ENCODE measurements at places on chromosomes 7 and 10. TPM values are rescaled to one million over a fixed set of nuclear protein-coding genes. Genes with fewer than 3 reads are reported as not detected.
A peak's percentile ranks its signal among the peaks of the same experiment; 100 is the strongest.

NUTM2A gene
- total RNA-seq: 2.4 TPM

BEND7 gene
- total RNA-seq: 0.79 TPM

GPC2 gene
- total RNA-seq: 2.8 TPM

PON3 gene
- 0.49 TPM for total RNA-seq

NPSR1 gene
- not detected for total RNA-seq

CPEB3 gene
- total RNA-seq: 0.86 TPM

SPDYE2B gene
- not detected for total RNA-seq

C10orf67 gene
- 0.05 TPM for total RNA-seq

MICALL2 gene
- 5.5 TPM for total RNA-seq

DNA sequence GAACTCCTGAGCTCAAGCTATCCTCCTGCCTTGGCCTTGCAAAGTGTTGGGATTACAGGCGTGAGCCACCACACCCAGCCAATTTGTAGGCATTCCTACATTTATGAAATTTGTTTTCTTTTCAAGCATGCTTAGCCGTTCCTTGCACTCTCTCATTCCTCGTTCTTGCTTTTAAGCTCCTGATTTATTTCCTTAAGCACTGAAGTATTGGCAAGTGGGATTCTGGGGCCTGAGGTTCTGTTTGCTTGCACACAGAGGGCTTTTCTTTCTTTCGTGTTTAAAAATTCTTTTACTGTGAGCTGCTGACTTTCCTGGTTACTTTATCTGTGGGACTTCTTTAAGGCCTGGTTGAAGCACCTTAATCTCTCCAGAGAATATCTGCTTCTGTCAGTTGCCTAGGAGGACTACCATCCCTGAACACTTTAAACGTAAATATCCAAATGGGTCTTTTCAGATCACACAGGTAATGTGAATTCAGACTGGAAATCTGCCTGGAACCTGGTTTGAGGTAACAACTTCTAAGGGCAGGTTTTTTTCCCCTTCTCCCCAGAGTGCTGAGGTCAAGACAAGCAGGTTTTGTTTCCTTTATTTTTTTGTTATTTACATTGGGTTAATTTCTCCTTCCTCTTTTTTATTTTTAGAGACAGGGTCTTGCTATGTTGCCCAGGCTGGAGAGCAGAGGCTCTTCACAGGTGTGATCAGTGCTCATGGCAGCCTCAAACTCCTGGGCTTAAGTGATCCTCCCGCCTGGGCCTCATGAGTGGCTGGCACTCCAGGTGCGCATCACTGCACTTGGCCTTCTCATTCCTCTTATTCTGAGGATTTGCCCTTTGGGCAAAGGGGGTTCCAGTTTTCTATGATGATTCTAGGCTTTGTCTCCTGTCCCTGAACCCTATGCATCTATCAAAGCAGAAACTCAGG lies 102.9 kb downstream of the PFKFB3 start:
- DNase-seq: no peak

DNA sequence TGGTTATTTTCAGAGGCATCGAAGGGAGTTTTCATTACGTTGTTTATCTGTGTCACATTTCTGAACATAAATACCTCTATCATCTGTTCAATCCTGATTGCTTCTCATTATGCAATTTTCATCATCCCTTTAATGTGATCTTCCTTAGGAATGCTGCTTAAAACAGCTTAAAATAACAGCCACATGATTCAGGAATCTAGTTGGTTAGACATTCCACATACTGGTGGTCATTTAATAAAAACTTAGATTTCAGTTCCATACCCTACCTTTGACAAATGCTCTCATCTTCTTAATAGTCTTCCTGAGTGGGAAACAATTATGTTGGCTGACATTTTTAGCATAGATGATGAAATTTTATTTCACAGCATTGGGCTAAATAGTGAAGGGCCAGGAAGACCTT lies 191.3 kb upstream of the CDCA7L start:
- peak; percentile 5 for DNase-seq

DNA sequence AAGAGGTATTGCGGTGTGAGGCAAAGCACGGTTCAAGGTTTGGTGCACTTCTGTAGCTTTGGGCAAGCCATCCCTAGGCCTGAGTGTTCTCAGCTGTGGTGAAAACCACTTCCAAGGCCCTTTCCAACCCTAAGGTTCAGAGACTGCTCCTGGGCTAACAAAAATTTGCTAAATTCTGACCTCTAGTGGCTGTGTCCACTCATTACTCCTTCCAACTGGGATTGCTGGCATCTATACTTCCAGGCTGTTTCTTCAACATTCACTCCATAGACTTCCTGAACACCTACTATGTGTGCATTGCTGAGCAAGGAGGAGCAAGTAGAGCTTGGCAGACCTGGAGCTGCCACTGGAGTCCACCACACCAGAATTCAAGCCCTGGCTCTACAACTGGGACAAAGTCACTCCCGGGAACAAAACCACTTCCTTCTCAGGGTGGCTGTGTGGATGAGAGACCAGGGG lies 29.3 kb upstream of the SH3PXD2A start:
- peak; percentile 64 for DNase-seq

GRCh38 chr10:43237128-43237527 lies 29.7 kb downstream of the RASGEF1A start:
- DNase-seq: no peak

DNA sequence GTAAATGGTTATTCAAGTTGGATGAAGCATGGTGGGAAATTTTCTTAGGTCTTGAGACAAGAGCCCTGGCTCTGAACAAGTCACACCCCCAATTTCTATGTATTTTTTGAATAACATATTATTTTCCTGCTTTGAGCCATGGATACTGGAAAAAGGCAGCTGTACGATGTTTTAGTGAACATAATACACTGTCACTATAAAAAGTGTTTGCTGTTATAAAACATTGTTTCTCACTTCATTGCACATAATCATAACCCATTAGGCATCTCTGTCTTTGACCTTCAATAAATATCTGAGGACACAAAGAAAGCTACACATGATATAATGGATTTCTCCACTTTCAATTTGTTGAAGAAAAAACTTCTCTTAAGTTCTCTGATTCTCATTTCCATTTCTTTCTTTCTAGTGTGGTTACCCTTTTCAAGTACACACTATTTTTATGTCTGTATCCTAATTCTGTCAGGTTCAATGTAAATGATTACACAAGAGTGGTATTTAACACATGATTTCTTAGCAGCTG lies 283.9 kb upstream of the SP8 start:
- DNase-seq: no peak

GRCh38 chr7:69941077-69941651 lies 342.9 kb downstream of the AUTS2 start:
- peak; percentile 7 for DNase-seq

DNA sequence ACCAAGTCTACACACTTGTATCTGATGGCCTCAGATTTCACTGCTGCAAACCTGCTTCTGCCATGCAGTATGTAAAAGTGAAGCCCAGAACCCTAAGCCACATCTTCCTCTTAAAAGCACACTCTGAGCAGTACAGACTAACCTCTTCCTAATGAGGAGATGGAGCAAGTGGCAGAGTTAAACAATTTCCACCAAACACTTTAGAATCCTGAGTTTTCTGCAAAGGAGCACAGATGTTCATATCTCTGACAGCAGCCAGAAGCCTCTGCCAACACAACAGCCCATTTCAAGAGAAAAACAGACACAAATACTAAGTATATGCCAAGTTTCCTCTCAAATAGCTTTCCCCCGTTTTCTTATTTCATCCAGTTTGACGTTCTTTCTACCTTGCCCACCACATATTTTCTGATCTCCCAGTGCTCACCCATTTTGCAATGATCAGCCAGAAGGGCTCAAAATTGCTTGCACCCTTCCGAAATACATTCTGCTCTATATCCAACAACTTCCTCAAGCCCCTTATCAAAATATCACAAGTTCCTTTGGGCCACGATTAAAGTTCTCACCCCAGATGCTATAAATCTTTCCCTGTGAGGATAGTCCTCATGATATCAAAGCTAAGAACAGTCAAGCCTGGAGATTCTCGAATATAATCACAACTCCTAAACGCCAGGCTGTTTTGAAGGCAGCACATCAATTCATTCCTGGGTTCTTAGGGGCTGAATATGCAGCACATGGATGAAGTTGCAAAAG lies 27.5 kb downstream of the ELMO1 start:
- DNase-seq: no peak

DNA sequence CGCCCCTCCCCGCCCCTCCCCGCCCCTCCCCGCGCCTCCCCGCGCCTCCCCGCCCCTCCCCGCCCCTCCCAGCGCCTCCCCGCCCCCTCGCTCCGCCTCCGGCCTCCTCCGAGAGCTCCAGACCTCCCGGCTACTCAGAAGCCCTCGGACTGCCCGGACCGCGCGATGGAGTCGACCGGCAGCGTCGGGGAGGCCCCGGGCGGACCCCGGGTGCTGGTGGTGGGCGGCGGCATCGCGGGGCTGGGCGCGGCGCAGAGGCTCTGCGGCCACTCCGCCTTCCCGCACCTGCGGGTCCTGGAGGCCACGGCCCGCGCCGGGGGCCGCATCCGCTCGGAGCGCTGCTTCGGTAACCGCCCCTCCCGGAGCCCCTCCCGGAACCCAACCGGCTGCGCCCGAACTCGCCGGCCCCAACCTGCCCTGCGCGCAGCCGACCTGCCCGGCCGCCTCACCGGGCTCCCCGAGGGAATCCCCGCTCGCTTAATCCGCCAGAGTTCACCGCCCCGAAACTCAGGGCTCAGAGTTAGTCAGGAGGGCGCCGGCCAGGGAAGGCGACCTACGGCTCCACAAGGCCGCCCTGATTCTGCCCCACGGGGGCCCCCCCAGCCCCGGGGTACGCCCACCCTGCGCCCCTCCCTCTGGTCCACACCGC lies at the start of gene PAOX:
Gene PAOX (plus strand): TSS at position 111 of the 649 bp plus-strand sequence. CDS start 55 bp downstream, at position 166.
- DNase-seq: peak; percentile 42

DNA sequence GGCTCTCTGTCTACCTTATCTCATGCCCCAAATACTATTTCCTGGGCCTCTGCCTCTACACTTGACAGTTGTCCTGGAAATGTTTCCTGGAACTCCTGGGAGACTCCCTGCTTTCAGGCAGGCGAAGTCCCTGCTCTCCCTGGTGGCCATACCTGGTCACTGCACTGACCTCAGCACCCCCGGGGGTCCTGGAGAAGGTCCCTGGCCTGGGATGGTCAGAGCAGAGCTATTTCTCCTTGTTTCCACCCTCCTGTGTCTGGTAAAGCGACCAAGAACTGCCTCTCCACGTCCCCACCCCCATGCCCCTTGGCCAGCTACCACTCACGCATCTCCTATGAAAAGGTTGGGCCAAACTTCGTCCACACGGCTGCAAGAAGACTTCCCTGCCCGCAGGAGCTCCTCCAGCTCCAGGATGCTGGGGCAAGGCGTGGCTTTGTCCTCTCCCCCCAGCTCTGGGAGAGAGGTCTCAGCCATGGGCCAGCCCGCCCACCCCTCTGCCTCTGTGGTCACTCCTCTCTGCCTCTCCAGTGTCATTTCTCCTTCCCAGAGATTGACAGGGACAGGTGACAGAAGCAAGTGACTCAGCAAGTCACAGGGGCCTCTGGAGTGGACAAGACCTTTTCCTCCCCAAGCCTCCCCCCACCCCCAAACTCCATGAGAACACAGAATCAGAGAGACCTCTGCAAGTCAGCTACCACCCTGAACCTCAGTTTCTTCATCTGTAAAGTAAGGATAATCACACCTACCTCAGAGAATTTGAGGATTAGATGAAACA lies 2.6 kb upstream of the SAMD8 start:
- peak; percentile 18 for DNase-seq

DNA sequence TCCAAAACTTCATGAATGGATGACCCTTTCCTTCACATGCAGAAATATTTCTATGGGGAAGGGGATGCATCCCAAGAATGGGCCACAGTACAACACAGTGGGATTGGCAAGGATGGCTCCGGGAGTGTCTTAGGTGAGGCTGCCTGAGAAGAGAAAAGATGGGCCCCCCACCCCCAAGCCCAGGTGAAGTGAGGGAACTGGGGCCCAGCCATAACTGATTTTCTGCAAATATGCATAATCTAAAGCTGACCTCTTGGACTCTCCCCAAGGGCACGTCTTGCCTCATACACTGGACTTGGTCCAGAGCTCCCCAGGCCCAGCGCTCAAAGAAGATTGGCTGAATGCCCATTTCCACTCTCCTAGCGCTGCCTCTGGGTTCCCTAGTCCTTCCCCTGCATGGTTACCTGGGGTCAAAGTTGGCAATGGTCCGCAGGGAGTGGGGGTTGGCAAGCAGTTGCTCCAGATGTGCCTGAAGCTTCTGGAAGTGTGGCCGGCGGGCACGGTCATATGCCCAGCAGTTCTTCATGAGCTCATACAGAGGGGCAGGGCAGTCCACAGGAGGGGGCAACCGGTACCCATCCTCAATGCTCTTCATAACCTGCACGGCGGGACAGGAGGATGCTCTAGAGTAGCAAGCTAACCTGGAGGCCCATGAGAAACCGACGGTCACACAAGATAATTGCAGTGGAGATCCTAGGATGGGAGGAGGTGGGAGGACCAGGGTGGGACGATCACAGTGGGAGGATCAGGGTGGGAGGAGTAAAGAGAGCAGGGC lies 12.3 kb downstream of the ZYX start:
- DNase-seq: no peak

DNA sequence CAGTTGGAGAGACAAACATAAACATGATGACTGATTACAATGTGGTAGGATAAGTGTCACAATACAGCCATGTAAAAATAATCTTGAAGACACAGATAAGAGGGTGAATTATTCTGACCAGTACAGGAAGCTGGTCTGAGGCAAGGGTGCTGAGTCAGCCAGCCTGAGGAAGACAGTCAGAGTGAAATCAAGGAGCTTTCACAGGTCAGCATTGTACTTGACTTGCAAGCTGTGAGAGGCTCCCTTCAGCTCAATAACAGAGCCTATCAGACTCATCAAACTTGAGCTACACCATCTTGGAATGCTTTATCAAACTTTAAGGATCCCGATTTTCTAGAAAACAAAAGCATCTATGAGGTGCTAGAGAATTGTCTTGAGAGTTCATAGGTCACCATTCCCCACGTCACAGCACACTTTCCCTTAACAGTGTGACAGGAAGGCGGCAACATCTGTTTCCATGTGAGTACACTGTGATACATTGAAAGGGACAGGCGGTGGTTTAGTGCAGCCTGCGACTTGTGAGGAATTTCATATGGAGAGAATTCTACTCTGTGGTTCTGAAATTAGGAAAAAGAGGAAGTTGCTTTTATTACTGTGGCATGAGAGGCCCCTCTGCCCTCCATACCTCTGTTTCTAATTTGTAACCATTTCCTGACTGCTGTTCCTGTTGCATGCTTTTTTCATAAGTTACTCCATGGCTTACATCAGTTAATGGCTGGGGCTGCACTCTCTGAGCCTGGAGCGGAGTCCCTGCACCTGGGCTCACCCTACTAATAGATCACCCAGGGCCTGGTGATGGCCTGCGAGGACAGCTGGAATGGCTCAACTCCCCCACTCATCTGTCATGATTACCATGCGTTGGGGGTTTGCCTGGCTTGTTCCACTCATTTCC lies 417.1 kb downstream of the SUGCT start:
- DNase-seq: peak; percentile 81

DNA sequence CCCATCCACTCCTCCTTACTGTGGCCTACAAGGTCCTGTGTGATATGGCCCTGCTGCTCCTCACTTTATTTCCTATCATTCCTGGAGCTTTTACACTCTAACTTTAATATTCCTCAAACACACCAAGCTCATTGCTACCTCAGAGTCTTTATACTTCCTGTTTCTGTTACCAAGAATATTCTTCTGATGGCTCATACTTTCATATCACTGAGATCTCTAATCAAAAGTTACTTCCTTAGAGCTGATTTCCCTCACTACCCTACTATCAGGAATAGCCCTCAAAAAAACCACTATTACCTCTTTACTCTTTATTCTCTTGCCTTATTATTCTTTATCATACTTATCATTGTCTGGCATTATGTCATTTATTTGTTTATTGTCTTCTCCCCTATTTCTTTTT lies 5.8 kb upstream of the PPP3CB start:
- DNase-seq: peak; percentile 54
